ENCODE measurements at places on chromosomes 7 and 10.

DNA sequence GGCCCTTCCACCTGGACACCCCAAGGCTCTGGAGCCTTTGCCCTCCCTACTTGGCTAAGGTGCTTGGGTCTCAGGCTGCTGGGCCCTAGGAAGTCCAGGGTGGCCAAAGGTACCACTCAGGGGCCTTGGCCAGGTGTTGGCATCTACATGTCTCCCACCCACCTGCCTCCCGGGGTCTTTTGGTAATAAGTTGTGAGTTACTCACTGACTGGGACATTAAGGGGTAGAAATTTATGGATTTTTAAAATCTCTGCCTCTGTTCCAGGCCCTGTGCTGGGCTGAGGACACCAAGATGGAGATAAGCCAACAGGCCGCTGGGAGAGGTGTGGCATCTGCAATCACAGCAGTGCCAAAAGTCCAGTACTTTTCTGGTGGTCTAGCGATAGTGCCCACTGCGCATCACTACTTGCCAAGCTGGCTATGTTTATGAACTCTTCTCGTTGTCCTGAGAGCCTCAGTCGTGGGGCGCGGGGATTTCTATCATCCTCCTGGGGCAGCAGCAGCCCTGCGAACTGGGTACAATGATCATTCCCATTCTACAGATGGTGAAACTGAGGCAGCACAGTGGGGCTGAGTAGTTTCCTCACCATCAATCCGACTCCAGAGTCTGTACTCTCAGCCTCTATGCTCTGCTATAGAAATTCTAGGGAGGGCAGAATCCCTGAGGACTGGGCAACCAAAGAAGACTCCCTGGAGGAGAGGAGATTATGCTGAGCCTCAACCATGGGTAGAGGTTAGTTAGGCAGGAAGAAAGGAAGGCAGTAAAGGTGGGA, 36.2 kb downstream of the TBATA start:
- DNase-seq: no peak

- no peak for DNase-seq
Measured at GRCh38 chr10:3363311-3364045, 190.9 kb upstream of the PITRM1 start.

DNA sequence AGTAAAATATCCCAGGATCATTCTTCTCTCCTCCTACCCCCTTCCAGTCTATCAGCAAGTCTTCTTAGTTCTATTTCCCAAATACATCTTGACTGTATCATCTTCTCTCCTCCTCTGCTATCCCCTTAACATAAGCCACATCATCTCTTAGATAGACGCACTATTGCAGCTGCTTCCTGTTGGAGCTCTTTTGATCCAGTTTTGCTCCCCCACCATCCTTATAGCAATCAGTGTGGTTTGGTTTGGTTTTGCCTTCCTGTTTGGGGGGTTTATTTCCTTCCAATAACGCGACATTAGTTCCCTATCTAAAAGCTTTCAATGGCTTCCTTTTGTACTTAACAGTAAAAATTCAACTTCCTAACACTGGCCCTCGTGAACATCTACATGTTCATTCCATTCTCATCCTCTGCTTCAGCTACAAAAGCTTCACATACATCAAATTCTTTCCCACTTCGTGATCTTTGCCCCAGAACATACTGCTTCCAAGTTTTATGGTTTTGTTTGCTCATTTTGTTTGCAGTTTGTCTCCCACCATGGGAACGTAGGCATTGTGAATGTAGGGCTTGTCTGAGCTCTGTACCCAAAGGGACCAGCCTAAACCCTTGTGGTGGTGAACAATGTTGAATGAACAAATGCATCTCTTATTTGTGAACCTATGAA, 33.7 kb upstream of the PLXDC2 start:
- no peak for DNase-seq

- no peak for DNase-seq
Measured at GRCh38 chr7:114175125-114175524, 239.5 kb upstream of the FOXP2 start.

- DNase-seq: no peak
Measured at GRCh38 chr10:133201948-133202725, 27.9 kb upstream of the UTF1 start.

DNA sequence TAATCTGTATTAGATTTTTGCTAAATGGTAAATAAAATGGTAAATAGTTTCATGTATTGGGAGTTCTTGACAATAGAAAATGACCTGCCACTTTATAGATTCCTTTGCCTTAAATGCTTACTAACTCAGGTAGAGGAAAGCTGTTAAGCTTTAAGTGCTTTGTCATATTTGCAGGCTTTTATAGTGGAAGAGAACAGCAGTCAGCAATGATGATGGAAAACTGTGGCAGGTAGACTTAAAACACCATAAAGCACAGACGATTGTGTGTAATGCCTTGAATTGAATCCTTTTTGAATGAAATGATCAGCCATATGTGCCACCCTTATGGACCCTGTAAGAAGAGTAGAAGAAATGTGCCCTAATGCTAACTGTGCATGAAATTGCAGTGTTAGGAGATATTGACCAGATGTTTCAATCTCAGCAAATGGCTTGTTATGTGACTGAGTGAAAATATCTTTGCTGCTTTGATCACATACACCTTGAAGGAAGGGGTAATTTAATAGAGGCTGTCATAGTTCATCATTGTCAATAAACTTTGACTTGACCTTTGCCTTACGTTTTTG, 230.4 kb downstream of the ADK start:
- DNase-seq: no peak

DNA sequence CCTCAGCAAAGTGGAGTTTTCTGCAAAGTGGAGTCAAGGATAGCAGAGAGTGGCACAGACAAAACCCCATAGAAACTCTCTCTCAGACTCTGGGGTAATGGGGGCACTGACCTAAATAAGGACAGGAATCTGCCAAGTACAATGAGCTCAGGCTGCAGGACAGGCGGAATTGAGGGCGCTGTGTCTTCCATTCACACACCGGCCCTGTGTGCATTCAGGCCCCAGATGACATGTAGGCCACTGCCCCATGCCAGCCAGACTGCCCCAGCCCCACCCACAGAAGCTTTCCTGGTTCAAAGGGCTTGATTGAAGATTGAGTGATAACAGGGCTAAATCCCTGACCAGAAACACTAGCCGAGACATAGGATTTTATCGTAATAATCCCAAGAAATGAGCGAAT, 52.7 kb downstream of the EEPD1 start:
- DNase-seq: no peak

- no peak for DNase-seq
Measured at GRCh38 chr10:129741280-129741977, 222.6 kb downstream of the EBF3 start.

DNA sequence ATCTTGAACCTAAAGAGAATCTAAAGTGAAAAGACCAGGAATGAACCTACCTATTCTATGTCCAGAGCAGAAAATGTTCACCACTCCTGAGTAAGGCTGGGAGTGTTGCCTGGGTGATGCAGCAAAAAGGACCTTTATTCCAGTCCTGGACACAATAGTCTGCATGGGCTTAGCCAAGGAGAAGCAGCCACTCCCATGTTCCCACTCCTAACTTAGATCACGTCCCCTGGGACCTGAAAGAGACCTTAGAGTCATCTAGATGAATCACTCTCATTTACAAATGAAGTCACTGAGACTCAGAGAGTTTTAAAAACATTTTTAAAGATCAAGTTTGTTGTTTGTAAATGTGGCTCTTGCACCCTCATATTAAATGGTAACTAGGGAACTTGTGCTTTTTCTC, 763.4 kb downstream of the KCNMA1 start:
- no peak for DNase-seq

GRCh38 chr7:144763291-144763690, 72.6 kb downstream of the TPK1 start:
- DNase-seq: no peak

GRCh38 chr10:130387936-130388580, 251.9 kb downstream of the GLRX3 start:
- DNase-seq: no peak

DNA sequence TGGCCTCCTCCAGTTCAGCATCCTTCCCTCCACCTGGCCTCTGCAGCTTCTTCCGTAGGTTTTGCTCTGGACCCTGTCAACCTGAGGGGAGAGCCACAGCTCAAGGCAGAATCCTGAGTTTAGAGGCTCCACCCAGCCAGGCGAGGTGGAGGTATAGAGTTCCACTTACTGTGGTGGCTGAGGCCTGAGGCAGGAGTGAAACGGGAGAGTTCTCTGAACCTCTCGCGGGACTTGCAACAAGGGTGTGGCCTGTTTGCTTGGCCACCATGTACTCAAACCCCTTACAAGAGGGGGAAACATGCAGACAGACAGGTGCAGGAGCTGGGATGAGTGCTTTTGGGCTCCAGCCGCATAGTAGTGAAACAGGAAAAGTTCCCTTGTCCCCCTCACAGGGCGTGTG, 154.0 kb upstream of the C7orf33 start:
- no peak for DNase-seq

DNA sequence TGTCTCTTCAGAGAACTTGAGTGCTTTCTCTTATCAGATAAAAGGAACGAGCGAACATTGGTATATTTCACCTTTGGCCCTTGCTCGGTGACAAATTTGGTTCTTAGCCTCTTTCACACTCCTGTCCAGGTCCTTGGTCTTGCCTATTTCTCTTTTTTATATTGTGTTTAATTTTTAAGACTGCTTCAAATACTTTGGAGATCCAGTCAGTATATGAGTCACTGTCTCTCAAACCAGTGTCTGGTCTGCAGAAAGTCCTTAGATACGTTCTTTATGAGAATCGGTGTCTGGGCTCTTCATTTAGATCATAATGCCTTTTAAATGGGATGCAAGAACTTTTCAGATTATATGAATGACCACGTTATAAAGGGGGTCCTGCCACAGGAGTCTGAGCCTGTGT, 55.0 kb downstream of the PIK3AP1 start:
- no peak for DNase-seq

- DNase-seq: no peak
Measured at GRCh38 chr7:158285383-158285770, 302.2 kb downstream of the PTPRN2 start.

DNA sequence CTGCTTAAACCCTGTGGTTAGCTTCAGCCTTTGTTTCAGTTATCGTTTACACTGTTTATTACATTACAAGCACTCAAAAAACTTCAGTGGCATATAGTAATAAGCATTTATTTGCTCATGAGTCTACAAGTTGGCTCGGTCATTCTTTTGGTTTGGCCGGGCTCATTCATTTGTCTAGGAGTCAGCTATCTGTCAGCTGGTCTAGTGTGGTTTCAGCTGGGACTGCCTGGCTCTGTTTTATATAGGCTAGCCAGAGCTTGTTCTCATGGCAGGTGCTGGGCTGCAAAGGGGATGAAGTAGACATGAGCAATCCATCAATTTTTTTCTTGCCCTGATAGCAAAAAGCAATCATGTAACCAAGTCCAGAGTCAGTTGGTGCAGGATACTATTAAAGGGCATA, 103.6 kb downstream of the MKLN1 start:
- peak; percentile 38 for DNase-seq

GRCh38 chr7:48428091-48428684, 256.9 kb downstream of the ABCA13 start:
- DNase-seq: no peak

- DNase-seq: no peak
Measured at GRCh38 chr10:97090035-97090434, 95.7 kb downstream of the SLIT1 start.

GRCh38 chr10:105952153-105952552, 1212.4 kb downstream of the SORCS1 start:
- DNase-seq: peak; percentile 26

GRCh38 chr10:69614130-69614529, 15.9 kb upstream of the FAM241B start:
- DNase-seq: no peak

GRCh38 chr7:38682606-38683005, 51.4 kb upstream of the AMPH start:
- DNase-seq: no peak

GRCh38 chr10:1015688-1016087, 10.0 kb downstream of the IDI2 start:
- no peak for DNase-seq

- no peak for DNase-seq
Measured at GRCh38 chr10:16779384-16779915, 37.8 kb downstream of the RSU1 start.

DNA sequence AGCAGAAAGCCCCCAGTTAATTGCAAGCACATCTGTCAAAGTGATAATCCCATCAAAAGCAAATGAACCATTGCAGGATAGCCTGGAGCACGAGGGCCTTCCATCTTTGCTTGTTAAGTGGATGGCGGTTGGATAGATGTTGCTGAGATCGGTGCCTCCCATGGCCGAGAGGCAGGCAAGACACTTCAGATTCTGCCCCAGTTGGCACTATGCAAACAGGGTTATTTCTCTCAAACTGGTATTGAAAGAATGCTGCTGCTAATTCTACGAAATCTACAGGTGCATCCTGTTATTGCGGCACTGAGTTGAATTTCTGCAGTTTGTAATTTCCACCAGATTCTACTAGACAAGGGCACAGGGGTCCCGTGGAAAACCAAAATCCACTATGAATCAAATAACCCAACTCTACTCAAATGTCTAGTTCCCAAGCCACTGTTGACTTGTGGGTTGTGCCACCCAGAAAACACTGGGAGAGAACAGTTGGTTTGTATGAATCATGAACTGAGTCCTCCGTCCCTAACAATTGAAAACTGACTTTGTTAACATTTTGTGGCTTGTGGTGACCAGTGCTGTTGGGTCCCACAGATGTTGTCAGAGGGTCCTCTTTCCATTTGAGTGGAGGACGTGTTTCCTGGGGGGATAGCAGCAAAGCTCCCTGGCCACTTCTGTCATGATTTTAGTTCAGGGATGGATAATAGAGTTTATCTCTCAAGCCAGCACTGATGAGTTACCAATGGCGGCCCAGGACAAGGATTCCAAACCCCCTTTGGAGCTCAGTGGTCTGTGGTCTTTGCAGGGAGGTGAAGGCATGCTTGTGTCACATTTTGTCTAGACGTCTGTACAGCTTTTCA, 7.1 kb upstream of the IL2RA start:
- DNase-seq: no peak

DNA sequence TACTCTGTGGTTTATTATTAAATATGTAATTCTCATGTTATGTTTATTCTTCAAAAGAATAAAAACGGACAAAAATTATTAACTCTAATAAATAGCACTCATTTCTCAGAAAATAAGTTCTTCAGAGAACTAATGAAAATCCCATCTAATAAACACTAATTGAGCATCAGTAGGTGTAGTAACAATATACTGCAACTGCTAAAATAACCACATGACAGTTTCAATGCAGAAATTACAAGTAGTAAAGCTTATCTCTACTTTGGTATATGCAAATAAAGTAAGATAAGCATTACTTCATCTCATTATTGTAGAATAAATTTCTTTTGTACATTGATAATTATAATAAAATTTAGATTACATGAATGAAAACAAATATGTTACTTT, 56.4 kb upstream of the DKK1 start:
- DNase-seq: no peak

- no peak for DNase-seq
Measured at GRCh38 chr7:45199506-45199905, 41.9 kb downstream of the RAMP3 start.

- no peak for DNase-seq
Measured at GRCh38 chr7:151590071-151590849, 70.6 kb upstream of the RHEB start.

GRCh38 chr10:66980246-66980815, 54.5 kb downstream of the LRRTM3 start:
- DNase-seq: no peak

Measured in left ventricle myocardium superior (tissue), 1 donor.